ENCODE measurements at places on chromosomes 16 and 17.
A peak's percentile ranks its signal among the peaks of the same experiment; 100 is the strongest.

GRCh38 chr16:11725457-11725856 lies 17.2 kb downstream of the TXNDC11 start:
- no peak for DNase-seq

GRCh38 chr17:69607162-69607834 lies 192.8 kb downstream of the MAP2K6 start:
- DNase-seq = peak; percentile 88

- DNase-seq = no peak
Observed at GRCh38 chr16:35516971-35517370, 2057.6 kb downstream of the TP53TG3F start.

DNA sequence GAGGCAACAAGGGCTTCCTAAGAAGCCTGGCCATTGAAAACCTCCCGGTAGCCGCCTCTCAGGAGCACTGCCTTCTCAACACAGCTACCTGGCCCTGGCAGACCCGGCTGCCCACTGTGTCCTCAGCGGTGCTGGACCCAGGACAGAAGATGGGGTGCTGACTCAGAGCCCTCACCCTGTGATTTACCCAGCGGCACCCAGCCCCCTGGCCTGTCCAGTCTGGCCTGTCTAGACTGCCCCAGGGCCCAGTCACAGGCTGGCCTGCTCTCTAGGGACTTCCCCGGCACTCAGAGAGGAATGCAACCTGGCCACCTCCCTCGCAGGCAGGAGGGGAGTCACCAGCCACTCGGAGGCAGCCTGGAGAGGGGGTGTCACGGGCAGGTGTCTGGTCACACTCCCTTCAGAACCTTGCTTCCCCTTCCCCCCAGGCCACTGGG lies 20.1 kb downstream of the PIEZO1 start:
- DNase-seq = no peak

GRCh38 chr17:46818929-46819859 lies 702 bp upstream of the WNT3 start:
- no peak for DNase-seq

DNA sequence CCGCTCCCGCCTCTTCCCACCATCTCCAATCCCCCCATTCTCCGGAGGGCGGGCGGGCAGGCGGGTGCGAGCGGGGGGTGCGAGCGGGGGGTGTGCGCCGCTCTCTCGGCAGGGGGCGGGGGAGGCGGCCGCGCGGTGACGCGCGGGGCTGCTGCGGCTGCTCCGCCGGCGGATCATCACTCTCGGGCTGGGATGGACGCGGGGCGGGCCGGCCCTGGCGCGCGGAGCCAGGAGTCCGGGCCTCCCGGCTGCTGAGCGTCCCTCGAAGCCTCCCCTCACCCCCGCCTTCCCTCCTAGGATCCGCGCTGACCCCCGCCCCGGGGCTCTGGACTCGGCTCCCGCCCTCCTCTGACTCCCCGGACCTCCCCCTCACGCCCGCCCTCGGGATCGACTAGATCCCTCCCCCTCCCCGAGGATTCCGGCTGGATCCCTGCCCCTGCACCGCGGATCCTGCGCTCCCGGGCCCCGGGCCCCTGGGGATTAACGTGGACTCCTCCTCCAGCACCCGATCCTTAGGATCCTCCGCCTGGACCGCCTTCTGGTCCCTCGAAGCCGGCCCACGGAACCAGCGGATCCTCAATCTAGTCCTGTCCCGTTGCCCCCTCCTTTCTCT lies 946 bp upstream of the TMEM256 start:
- no peak for DNase-seq

DNA sequence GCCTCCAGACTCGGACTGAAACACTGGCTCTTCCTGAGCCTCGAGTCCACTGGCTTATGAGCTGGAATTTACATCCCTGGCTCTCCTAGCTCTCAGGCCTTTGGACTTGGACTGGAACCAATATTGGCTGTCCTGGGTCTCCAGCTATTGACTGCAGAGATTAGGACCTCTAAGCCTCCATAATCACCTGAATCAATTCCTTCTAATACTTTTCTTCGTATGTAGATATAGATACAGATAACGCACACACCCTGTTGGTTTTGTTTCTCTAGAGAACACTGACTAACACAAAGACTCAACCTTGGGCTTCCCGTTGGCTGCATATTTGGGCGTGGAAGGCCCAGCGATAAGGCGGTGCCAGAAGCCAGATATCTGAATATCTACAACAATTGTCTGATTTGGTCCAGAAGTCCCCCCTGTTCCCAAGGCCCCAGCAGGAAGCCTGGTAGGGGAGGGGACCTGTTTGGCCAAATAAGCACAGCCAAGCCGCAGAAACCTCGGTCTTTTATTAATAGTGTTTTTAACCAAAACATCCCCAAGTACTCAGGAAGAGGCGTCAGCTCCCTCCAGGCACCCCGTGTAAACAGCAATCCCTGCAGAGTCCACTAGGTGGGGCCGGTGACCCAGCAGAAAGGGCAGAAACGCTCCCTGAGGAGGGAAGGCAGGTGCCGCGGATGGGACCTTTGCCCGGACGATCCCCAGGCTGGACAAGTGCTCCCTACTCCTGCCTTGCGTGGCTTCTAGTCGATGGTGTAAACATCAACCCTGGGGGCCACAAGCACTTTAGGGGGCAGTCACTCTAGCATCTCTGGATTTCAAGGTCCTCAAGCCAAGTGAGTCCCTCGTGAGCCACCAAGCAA lies 57.0 kb downstream of the ABR start:
- DNase-seq = peak; percentile 77

DNA sequence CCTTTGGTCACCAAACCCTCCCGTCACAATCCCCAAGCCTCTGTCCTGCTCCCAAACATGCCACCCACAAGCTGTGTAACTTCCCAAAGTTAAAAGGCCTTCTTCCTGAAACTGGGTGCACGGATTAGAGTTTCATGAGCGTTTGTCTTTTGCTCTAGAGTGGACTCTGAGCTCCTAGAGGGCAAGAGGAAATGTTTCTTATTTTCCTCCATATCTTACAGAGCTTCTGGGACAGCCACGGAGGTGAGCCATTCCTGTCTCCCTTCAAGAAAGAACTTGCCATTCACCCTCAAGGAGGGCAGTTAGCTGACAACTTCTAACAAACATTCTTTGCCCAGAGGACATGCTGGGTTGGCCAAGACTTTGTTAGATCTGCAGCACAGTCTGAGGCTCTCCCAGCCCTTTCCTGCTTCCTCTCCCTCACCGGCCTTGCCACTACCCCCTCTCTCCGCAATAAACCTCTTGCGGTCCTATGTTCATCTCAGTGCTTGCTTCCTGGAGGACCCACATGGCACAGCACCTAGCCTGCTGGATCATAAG lies 2.6 kb upstream of the MYCBPAP start:
- DNase-seq = no peak

DNA sequence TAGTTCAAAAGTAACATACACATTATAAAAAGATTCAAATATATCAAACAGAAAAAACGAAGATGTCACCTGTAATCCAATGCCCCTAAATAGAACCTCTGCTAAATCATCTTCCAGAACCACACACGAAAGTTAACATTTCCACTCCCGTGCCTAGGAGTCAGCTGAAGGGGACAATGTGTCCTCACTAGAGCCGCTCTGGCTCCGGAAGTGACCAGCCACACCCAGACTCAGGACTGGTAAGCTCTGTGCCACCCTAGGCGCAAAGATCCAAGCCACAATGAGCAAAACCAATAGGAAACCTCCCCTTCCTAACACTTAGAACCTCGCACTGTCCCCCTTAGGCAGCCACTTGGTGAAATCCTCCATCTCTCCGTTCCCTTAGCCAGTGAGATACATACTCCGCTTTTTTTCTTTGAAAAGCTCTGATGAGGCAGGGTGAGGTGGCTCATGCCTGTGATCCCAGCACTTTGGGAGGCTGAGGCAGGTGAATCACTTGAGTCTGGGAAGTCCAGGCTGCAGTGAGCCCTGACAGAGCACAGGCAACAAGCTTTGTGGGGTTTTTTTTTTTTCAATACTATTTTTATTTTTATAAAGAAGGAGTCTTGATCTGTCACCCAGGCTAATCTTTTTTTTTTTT lies 11.8 kb downstream of the CTRB1 start:
- DNase-seq = no peak

GRCh38 chr17:927611-928461 lies 51.7 kb downstream of the NXN start:
- peak; percentile 94 for DNase-seq

- DNase-seq = no peak
Observed at GRCh38 chr16:20940871-20941635, 40.5 kb downstream of the LYRM1 start.

DNA sequence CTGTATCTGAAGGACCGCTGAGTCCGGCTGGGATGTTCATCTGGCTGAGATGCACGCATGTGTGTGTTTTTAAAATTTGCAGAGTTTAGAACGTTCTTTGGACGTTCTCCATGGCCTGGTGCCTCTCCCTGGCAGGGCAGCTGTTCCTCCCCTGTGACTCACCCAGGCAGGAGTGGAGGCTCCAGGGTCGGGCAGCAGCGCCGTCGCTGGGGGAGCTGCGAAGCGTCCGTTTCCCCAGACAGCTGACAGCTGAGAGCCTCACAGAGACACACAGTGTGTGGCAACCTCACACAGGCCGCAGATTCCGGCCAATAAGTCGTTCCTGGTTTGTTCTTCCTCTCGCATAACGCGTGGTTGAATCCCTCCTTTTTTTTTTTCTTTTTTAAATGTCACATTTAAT lies 80.6 kb downstream of the OR1D5 start:
- peak; percentile 79 for DNase-seq

DNA sequence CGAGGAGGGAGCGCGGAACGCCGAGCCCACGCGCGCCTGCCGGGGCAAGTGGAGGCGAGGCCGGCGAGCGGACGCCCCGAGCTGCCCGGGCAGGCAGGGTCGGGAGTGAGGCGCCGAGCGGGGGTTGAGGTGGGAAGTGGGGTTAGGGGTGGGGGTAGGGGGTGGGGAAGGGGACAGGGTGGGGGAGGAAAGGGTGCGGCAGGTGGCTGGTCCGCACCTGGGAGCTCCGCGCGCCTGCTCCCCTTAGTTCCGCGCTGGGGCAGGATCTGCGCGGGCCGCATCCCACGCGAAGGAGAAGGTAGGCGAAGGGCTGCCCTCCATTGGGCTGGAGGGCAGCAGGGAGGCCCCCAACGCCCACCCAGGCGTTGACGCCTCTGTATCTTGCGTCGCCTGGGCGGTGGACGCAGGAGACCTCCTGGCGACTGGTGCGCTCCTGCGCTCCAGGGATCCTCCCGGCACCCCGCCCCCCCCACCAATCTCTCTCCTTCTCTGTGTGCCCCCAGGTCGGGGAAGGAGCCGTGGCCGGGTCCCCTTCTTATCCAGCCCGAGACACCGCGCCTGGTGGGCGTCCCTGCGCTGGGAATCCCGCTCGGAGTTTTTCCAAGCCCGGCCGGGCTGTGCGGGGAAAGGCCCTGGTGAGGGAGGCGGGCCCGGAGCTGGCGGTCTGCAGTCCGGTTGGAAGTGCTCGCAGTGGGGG lies 51.3 kb upstream of the AMZ2 start:
- DNase-seq = no peak

DNA sequence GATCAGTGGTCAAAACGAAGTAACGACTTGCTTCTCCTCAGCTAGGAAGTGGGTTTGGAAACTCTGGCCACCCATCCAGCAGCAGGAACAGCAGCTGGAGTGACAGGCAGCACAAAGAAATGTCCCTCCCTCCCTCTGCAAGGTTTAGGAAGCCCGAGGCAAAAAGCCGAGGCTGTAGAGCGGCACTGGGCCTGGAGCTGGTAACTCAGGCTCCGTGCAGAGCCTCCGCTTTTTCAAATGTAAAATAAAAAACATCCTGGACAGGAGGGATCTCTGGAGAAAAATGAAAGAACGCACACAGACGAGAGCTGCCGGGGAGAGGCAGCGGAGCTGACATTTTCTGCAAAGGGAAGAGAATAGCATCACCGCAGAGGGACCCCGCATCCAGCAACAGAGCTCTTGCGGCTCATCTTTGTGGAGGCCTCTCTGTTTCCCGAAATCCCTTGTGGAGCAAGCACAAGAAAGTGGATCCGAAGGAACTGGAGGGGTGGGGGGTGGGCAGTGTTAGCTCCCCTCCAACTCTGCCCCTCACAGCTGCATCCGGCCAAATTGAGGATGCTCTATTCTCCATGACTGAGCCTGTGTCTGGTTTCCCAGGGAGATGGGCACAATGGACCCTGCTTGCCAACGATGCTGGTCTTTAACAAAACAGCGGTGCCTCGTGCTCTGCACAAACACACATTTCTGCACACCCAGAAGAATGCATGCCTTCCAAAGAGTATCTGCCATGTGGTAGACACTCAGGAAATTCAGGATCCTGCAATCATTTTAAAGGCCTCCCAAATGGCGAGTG lies 335.5 kb upstream of the ZFHX3 start:
- no peak for DNase-seq

- DNase-seq = no peak
Observed at GRCh38 chr16:8720967-8721308, 46.5 kb downstream of the ABAT start.

DNA sequence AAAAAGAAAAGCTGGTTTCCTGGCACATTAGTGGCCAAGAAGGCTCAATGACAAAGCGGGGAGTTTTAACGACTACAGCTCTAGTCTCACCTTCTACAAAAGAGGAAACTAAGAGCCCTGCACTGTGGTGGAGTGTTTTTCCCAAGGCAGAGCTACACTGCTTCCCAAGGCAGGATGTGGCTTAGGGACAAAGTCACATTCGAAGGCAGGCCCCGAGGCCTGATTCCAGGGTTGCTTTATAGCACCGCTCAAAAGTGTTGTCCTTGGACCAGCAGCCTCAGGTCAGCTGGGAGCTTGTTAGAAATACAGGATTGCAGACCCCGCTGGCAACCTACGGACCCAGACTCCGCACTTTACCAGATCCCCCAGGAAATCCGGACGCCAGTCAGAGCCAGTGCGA lies 23.8 kb downstream of the TMEM92 start:
- DNase-seq = no peak

GRCh38 chr16:78483124-78483992 lies 383.9 kb downstream of the WWOX start:
- DNase-seq = no peak

GRCh38 chr17:14196377-14196997 lies 40.2 kb downstream of the CDRT15 start:
- no peak for DNase-seq

GRCh38 chr17:68705714-68706076 lies 104.5 kb upstream of the FAM20A start:
- DNase-seq = no peak

DNA sequence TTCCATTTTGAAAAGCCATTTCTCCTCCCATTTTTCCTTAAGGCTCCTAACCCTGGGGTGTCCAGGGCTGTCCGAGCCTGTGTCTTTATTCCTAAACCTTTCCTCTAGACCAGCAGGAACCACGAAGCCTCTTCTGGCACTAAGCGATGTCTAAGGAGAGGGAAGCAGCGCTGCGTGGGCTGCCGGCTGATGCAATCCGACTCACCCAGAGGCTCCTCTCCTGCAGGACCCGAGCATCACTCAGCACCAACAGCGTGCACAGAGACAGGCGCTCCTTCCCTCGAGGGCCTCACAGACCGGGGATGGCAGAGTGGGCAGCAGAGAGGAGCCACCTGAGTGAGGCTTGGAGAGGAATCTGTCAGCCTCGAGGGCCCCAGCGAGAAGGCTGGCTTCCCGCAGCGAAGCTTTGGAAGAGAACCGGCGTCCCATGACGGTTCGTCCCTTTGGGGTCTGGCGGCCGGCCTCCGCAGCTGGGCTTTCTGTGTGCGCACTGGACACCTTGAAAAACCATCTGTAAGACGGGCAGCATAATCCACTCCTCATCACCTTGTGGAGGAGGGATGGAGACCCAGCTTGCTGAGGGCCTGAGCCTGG lies 174.3 kb downstream of the FOXL1 start:
- DNase-seq = no peak

- DNase-seq = no peak
Observed at GRCh38 chr17:61411261-61412142, 11.9 kb downstream of the TBX2 start.

- no peak for DNase-seq
Observed at GRCh38 chr16:54630284-54630967, 300.2 kb upstream of the IRX5 start.

GRCh38 chr16:23748630-23749029 lies 6.2 kb upstream of the CHP2 start:
- DNase-seq = no peak

Measured in muscle of back (tissue), 13 donors.